ENCODE measurements at places on chromosomes 4 and X.

- DNase-seq: no peak
Measured at GRCh38 chr4:86757468-86757867, 91.7 kb downstream of the SLC10A6 start.

- peak; percentile 9 for DNase-seq
Measured at GRCh38 chr4:83629945-83630721, 94.2 kb downstream of the GPAT3 start.

DNA sequence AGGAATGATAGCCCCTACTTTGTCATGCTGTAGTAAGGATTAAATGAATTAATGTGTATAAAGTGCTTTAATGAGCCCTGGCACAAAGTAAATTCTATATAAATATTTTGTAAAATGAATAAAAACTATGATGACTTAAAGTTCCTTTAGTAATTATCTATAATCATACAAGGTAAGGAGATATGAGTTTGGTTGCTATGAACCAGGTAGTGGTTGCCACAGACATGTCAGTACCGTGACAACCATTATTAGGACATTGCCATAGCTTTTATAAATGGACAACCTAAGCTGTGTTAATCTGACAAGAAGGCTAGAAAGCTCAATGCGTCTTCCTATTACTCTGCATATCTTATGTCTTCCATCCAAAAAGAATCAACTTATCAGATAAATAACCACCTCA, at the start of gene ARL13A:
Gene ARL13A, plus strand, starts transcription at position 301 of the 400 bp plus-strand sequence. CDS start 3,982 bp downstream, outside the sequence.
- no peak for DNase-seq

DNA sequence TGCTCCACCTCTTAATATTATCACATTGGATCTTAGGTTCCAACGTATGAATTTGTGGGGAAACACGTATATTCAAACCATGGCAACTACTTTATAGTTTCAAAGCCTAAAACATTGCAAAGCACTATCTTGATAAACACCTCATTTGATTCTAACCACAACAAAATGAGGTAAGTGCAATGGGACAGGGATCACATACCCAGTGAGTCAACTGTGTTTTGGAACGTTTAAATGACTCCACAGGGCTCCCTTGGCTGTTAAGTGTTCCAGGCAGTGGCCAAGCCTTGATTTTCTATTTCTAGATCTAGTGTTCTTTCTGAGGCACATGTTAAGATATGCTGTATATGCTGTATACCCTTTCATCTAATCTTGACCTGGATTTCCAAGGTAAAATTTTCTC, 54.5 kb upstream of the C1QTNF7 start:
- DNase-seq: no peak

- DNase-seq: no peak
Measured at GRCh38 chrX:144681501-144681900, 565.8 kb upstream of the SPANXN1 start.

DNA sequence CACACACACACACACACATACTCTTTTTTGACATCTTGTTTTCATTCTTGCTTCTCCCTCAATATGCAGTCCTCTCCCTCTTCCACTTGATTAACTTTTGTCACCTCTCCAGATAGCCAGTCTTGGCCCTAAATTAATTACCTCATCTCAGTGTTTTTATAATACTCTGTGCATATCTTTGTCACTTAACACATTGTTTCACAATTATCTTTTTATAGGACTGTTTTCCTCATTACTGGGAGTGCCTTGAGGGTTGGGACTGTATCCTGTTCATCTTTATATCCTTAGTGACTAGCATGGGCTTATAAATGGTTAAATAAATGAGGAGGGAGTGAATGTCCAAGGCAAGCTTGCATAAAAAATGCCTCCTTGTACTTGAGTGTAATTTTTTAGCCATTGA, 33.1 kb downstream of the SYNPO2 start:
- DNase-seq: no peak

DNA sequence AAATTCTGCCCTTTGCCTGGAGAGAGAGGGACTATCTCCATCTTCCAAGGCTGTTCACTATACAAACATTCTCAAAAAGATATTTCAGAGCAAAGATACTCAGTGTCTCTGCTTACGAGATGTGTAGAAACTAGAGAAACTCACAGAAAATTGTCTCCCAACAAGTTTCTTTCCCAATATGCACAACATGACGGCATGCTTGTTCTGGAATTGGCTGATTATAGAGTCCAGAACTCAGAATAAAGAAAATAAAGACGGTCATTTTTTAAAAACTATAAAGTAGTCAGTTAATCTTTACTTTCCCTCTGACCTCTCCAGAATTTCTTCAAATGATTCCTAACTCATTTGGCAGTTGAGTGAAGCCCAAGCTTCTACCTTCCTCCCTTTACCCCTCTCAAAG, 285.5 kb upstream of the KLF3 start:
- no peak for DNase-seq

DNA sequence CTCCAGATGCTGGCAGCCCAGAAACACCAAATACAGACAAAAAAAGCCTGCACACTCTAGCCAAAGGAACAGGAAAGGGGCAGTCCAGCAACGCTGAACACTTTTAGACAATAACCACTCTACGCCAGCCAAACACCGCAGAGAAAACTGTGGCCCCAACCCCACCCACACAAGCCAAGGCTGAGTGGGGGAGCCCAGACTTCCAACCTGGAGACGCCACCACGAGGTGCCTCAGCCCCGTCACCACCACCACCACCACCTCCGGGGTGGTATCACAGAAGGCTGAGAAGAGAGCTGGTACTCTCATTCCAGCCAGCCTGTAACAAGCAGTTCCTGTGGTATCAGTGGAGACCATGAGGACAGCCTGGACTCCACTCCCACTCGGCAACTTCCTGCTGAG, 22.8 kb downstream of the MEPE start:
- DNase-seq: no peak

- DNase-seq: no peak
Measured at GRCh38 chrX:47863187-47863586, 26.5 kb downstream of the ZNF81 start.

GRCh38 chrX:7828594-7828993, 14.4 kb upstream of the VCX start:
- DNase-seq: no peak

DNA sequence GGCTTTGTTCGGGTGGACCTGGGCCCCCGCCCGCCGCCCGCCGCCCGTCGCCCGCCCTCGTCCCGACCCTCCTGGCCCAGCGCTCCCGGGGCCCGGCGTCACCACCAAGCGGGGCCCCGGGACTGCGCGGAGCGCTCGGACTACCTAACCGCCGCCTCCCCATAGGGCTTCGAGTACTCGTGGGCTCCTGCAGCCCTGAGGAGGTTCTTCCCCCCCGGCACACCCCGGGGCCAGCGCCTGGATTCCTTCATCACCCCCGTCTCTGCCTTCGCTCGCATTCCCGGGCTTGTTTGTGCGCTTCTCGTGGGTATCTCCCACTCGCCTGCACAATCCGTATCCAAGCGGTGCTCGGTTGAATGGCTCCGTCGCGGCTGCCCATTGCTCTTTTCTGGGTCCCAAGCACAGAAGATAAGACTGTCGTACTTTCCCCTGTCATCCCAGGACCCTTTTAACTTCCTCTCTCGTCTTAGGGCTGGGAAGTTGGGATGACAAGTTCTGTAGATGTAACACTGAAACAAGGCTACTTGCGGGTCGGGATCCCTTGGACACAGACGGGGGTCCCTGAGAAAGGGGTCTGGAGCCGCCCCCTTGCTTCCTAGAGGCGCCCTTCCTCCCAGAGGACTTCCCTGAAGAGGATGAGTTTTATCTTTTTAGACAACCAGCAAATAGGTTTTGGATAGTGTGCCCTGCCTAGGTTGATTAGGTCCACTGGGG, 565 bp downstream of the MOB1B start:
- peak; percentile 35 for DNase-seq

DNA sequence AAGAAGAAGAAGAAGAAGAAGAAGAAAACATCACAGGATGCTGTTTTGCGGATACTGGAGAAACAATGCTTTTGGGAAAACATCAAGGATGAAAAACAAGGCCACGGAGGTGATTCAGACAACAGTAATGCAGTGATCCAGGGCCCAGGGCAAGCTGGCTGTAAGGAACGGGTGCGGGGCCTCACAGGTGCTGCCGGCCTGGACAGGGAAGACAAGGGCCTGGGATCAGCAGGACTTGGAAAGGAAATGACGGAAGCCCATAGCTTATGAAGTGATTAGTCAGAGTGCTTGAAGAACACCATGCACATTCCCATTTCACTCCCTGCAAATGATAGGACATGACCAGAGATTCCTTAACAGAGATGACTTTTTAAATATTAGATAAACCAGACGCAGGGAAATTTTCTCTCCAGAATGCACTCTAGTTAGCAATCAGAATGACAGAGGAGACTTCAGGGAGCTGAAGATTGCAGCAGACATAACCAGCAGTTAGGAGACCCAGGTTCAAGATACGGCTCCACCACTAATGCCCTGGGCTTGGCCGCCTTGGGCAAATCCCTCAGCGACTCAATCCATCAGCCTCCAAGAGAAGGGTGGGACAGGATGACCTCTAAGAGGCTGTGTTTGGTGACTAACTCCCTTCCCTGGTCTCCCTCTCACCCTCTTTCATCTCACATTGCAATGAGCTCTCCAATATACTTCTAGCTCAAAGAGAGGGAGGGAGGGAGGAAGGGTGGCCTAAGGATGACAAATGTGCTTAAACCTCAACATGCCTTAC, 54.1 kb downstream of the APBB2 start:
- no peak for DNase-seq

DNA sequence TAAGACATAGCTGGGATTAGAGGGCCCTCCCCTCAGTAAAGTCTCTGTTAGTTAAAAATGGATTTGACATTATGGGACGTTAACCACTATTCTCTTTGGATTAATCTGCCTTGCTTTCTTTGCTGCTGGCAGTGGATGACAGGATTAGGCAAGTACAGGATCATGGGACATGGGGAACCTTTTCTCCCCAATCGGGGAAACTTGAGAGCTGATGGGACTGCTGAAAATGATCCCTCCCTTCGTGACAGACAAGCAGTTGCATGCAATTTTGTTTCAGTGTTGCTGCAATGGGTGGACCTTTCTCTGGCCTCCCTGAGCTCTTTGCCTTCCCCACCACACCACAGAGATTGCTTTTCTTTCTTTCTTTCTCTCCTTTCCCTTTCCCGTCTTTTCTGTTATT, 120.2 kb upstream of the BANK1 start:
- no peak for DNase-seq

DNA sequence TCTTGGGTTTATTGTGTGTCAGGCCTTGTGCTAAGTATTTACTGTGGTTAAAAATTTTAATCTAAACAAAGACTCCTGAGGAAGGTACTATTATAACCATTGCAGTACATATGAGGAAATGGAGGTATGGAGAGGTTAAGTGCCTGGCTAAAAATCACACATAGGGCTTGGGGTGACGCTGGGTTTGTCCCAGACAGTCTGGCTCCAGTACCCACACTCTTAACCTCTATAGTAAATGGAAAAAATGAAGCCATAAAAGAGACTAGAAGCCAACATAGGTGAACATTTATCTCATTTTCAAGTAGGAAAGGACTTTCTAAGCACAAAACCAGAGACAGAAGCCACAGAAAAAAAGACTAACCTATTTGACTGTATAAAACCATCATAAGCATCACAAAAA, 1.9 kb downstream of the FOXP3 start:
- no peak for DNase-seq

DNA sequence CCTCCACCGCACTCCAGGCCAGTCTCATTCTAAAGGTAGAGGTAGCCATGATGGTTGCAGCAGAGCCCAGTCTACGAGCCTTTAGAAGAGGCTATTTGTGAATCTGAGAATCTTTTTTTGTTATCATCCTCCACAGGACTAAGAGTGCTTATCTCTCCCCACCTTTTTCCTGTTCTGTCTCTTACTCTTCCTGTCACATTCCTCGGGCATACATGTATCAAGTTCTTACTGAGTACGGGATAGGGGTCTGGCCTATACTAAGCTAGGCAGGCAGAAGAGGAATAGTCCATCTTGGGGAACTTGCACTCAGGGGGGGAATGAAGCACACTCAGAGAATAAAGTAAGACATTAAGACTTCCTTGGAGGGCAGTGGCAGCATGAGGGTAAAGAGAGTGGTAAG, 25.7 kb downstream of the LAS1L start:
- DNase-seq: no peak
